ENCODE measurements at places on chromosomes 16 and 17. TPM values are rescaled to one million over a fixed set of nuclear protein-coding genes. Genes with fewer than 3 reads are reported as not detected.

The SPPL2C gene
- not detected for total RNA-seq

The TXNL4B gene
- total RNA-seq: 9.8 TPM

The SULT1A2 gene
- 5.2 TPM for total RNA-seq

The OR1F1 gene
- not detected for total RNA-seq

The LITAFD gene
- not detected for total RNA-seq

Measured in left lung (tissue), 14 donors.